Activated T-cell treated with anti-CD3 and anti-CD28 coated beads, Interleukin-2, amount 50 U/mL, for 48 hours (primary cell): ENCODE measurements at places on chromosomes 2 and 18.

DNA sequence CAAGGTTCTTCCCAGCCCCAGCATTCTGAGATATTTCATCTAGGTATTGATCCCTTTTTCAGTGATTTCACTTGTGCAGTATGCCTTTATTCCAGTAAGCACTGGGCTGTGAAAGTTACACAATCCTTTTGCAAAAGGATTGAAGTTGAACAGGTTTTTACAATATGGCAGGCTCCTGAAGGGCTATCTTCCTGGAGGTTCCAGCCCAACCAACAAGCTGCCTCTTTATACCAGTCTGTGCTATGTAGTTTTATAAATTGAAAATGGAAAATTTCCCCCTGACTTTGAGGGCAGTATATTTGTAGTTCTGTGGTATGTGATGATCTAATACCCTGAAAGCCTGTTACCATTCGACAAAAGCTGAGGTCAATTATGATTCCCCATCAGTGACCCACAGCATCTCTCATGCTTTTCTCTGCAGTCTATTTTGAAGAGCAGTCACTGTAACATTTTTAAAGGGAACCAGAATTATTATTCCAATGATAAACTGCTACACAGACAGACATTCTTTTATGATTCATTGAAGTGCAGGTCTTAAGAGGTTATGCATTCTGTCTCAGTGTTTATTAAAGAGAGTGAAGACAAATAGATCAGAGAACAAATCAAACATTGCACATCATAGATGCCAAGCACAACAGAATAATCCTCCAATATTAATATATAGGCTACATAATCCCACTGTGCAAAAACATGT lies 35.2 kb upstream of the STPG4 start:
- DNase-seq: no peak

GRCh38 chr2:162747021-162747420 lies 91.5 kb downstream of the KCNH7 start:
- no peak for DNase-seq

GRCh38 chr2:226971084-226971483 lies 135.2 kb downstream of the RHBDD1 start:
- DNase-seq: no peak

GRCh38 chr18:58853561-58853960 lies 11.1 kb upstream of the ZNF532 start:
- no peak for DNase-seq
